ENCODE measurements at places on chromosomes 5 and 9. TPM values are rescaled to one million over a fixed set of nuclear protein-coding genes. Genes with fewer than 3 reads are reported as not detected.

SPINK14 gene
- not detected for total RNA-seq

DNA sequence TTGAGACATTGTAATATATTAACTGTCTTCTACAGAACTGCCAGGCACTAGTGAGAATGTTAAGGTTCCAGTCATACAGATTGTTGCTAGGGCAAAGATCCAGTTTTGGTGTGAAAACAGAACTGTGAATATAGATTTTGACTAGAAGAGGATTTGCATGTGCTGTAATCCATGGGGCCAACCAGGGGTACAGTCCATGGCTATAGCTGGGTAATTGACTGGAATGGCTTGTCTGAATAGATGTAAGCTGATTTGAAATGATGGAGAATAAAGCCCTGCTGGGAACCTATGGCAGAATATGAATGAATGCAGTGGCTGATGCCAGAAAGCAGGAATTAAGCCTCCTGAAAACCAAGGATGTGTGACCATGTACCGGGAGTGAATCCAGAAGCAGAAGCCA is 748.5 kb upstream of the CDH10 start:
- H3K4me1 ChIP-seq: no peaks in the 10 kb centered on the region
- H3K27ac ChIP-seq: no peak overlapping the region
- H3K36me3 ChIP-seq: no peaks in the 10 kb centered on the region
- no peak overlapping the region for H3K4me3 ChIP-seq

MEGF10 gene
- total RNA-seq: 3.4 TPM

GRCh38 chr9:35569206-35569605 is 35.9 kb upstream of the TESK1 start:
- H3K27me3 ChIP-seq: no peaks in the 10 kb centered on the region
- no peak overlapping the region for H3K27ac ChIP-seq
- no peaks in the 10 kb centered on the region for H3K36me3 ChIP-seq
- peaks cover 13% of the 10 kb centered on the region for H3K4me1 ChIP-seq

DNA sequence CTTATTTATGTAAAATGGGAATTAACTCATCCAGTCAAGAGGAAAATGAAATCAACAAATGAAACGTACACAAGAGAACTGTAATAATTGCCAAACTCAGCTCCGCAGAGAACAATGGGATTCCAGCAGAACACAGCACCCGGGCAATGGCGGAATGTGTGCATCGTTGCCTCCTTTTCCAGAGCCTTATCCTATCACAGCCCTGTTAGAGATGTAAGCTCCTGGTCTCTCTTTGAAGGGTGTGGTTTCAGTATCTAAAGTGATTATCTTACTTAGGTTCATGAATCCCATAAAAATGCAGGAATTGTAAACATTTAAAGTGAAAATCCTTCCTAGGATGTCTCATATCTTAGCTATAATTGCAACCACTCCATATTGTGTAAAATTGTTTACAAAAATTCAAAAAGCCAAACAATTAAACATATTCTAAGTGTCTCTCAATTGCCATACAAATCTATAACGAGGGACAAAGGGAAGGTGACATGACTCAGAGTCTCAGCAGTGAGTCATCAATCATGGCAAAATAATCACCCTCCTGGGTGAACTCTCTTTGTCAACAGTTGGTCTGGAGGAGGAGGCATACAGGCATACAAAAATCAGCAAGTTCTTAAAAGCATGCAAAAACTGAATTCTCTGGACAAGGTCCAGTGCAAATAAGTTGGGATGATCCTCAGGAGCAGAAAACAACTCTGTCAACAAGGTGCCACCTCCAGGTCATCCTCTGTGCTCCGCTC is 22.6 kb downstream of the SEMA5A start:
- no peak overlapping the region for H3K4me3 ChIP-seq
- H3K36me3 ChIP-seq: no peaks in the 10 kb centered on the region
- no peak for DNase-seq
- H3K27ac ChIP-seq: no peak overlapping the region

PLEKHG4B gene
- total RNA-seq: 0.96 TPM

- no peaks in the 10 kb centered on the region for H3K36me3 ChIP-seq
- H3K27me3 ChIP-seq: no peaks in the 10 kb centered on the region
- no peak for DNase-seq
- H3K27ac ChIP-seq: no peak overlapping the region
These were observed 131.8 kb upstream of the FBN2 start for GRCh38 chr5:128669803-128670202.

WHRN gene
- total RNA-seq: 7.7 TPM

- H3K4me1 ChIP-seq: peaks cover 4% of the 10 kb centered on the region
- no peaks in the 10 kb centered on the region for H3K27me3 ChIP-seq
- no peak for DNase-seq
- no peak overlapping the region for H3K27ac ChIP-seq
- no peak overlapping the region for H3K4me3 ChIP-seq
These were observed 7.5 kb downstream of the SMU1 start for GRCh38 chr9:33068991-33069390.

- no peak overlapping the region for H3K27ac ChIP-seq
- H3K36me3 ChIP-seq: no peaks in the 10 kb centered on the region
- DNase-seq: no peak
- no peaks in the 10 kb centered on the region for H3K27me3 ChIP-seq
- H3K4me1 ChIP-seq: no peaks in the 10 kb centered on the region
These were observed 440.9 kb upstream of the EDIL3 start for GRCh38 chr5:84825606-84826005.

DNA sequence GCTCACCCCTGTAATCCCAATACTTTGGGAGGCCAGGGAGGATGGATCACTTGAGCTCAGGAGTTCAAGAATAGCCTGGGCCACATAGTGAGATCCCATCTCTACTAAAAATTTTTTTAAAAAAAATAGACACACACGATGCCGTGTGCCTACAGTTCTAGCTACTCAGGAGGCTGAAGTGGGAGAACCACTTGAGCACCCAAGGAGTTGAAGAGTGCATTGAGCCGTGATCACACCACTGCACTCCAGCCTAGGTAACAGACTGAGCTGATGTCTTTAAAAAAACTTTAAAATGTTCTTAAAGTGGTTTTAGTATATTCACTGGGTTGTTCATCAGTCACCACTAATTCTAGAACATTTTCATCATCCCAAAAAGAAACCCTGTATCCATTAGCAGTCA is 51.9 kb upstream of the RNF38 start:
- no peaks in the 10 kb centered on the region for H3K36me3 ChIP-seq
- H3K4me3 ChIP-seq: no peak overlapping the region
- no peaks in the 10 kb centered on the region for H3K27me3 ChIP-seq
- H3K4me1 ChIP-seq: peaks cover 9% of the 10 kb centered on the region
- no peak overlapping the region for H3K27ac ChIP-seq

GRCh38 chr5:94968507-94969095 is 316.3 kb downstream of the MCTP1 start:
- no peaks in the 10 kb centered on the region for H3K4me1 ChIP-seq
- no peak overlapping the region for H3K4me3 ChIP-seq

DNA sequence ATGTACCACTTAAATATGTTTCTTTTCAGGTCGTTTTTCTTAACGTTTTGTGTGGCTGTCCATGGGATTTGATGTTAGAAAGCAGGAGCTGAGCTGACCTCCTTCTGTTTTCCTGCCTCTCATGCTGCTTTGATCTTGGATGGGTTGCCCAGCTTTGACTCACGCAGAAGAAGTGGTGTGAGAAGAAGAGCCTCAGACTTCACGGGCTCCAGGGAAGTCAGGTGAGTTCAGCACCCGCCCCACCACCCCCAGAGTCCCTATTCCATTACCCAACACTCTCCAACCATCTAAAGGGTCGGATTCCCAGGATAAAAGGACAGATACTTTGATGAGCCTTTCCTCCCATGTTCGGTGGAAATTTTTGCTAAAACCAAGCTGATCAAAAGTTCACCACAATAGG is 373.4 kb downstream of the IRX2 start:
- H3K36me3 ChIP-seq: no peaks in the 10 kb centered on the region
- H3K4me1 ChIP-seq: no peaks in the 10 kb centered on the region
- no peak overlapping the region for H3K4me3 ChIP-seq

GRCh38 chr5:90650767-90651166 is 92.2 kb downstream of the ADGRV1 start:
- H3K27me3 ChIP-seq: no peaks in the 10 kb centered on the region
- DNase-seq: no peak
- H3K4me1 ChIP-seq: no peaks in the 10 kb centered on the region

- peaks cover 57% of the 10 kb centered on the region for H3K27me3 ChIP-seq
- no peaks in the 10 kb centered on the region for H3K36me3 ChIP-seq
- no peak overlapping the region for H3K4me3 ChIP-seq
- H3K27ac ChIP-seq: no peak overlapping the region
- H3K4me1 ChIP-seq: peaks cover 21% of the 10 kb centered on the region
- DNase-seq: no peak
These were observed 1.4 kb upstream of the PIP5K1B start for GRCh38 chr9:68703672-68704071.

GRCh38 chr5:149640350-149640999 is 59.2 kb downstream of the ARHGEF37 start:
- H3K36me3 ChIP-seq: no peaks in the 10 kb centered on the region
- no peak overlapping the region for H3K4me3 ChIP-seq
- H3K27me3 ChIP-seq: no peaks in the 10 kb centered on the region
- peak overlapping the region; percentile 46 for H3K27ac ChIP-seq

ANKDD1B gene
- total RNA-seq: 1.5 TPM

GRCh38 chr5:68662804-68663307 is 431.0 kb upstream of the SLC30A5 start:
- no peak for DNase-seq
- H3K27me3 ChIP-seq: no peaks in the 10 kb centered on the region
- H3K4me1 ChIP-seq: peaks cover 2% of the 10 kb centered on the region
- no peaks in the 10 kb centered on the region for H3K36me3 ChIP-seq

COL23A1 gene
- total RNA-seq: 3.6 TPM

SLC36A2 gene
- not detected for total RNA-seq

PCDHB10 gene
- 1.4 TPM for total RNA-seq

- no peak for DNase-seq
- H3K4me1 ChIP-seq: no peaks in the 10 kb centered on the region
- no peaks in the 10 kb centered on the region for H3K27me3 ChIP-seq
- H3K36me3 ChIP-seq: no peaks in the 10 kb centered on the region
- H3K27ac ChIP-seq: no peak overlapping the region
These were observed 1078.3 kb upstream of the DMAC1 start for GRCh38 chr9:8877753-8878494.

DNA sequence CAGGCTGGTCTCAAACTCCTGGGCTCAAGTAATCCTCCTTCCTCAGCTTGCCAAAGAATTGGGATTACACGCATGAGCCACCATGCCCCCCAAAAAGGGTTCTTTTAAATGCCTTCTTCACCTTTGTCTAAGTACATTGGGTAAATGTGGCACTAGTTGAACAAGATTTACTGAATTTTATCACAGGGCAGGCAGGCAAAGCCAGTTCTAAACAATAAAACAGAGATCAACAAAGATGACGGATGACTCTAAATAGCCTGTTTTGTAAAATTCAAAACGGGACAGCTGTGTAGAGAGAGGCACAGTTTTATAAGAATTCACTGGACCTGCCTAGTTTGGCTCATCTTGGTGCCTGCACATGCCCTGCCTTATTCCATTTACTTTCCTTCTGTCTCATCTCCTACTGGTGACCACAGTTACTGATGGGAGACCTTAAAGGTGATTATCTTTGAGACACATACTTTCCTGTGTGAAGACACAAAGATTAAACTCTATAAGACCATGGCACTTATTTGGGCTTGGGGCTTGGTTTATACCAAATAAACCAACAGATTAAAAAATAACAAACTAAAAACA is 149.6 kb upstream of the DMRT1 start:
- H3K4me1 ChIP-seq: peaks cover 88% of the 10 kb centered on the region
- peak overlapping the region; percentile 89 for H3K27ac ChIP-seq
- no peak for DNase-seq
- no peaks in the 10 kb centered on the region for H3K36me3 ChIP-seq
- no peak overlapping the region for H3K4me3 ChIP-seq

ALDH7A1 gene
- total RNA-seq: 28.5 TPM

IL5 gene
- total RNA-seq: not detected

GRCh38 chr5:180350711-180351465 is 2.2 kb downstream of the GFPT2 start:
- H3K27ac ChIP-seq: no peak overlapping the region
- H3K4me3 ChIP-seq: peak overlapping the region; percentile 62
- no peak for DNase-seq

GRCh38 chr5:138538943-138539627 is 4.0 kb downstream of the ETF1 start:
- no peak overlapping the region for H3K27ac ChIP-seq
- peaks cover 74% of the 10 kb centered on the region for H3K4me1 ChIP-seq
- no peaks in the 10 kb centered on the region for H3K36me3 ChIP-seq
- no peak for DNase-seq
- no peak overlapping the region for H3K4me3 ChIP-seq
